Stimulated activated CD8-positive, alpha-beta memory T cell treated with anti-CD3 and anti-CD28 coated beads, Interleukin-7, amount 100 ng/mL, for 4 hours (primary cell): ENCODE measurements at places on chromosomes 4 and X.

GRCh38 chr4:140789759-140790158 lies 33.6 kb upstream of the TBC1D9 start:
- no peak for DNase-seq

DNA sequence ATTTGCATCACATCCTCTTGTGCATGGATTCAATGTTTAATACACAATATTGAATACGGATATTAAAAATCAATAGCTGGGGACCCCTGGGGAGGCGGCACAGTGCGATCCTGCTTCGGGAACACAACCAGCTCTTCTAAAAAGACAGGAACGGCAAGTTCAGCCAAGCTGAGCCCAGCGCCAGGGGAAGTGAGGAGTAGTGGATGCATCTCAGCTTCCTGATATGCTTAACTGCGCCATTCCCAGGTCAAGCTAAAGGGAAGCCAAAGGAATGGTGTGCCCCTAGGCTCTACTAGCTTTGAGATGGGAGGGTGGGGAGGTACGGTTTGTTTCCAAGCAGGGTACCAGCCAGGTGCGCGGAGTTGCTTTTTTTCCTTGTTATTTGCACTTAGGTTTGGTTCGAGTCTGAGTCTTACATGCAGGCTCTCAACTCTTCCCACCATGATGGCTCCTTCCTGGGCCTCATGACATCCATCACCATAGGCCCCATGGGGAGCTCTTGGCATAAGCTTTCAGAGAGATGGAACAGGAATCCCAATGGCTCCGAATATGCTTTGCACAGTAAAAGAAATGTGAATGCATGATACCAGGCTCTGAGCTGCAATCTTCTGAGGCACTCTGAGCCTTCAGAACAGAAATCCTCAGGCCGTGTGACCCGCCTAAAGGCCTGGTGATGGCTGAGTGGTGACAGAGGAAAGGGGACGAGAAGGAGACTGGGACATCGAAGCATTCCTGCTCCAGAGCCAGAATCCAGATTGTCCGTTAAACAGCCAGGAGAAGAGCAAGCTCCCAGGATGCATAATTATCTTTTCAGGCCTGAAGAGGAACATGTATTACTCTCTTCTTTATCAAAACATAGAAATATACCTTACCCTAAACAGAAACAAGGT lies 51.8 kb upstream of the BCOR start:
- no peak for DNase-seq

DNA sequence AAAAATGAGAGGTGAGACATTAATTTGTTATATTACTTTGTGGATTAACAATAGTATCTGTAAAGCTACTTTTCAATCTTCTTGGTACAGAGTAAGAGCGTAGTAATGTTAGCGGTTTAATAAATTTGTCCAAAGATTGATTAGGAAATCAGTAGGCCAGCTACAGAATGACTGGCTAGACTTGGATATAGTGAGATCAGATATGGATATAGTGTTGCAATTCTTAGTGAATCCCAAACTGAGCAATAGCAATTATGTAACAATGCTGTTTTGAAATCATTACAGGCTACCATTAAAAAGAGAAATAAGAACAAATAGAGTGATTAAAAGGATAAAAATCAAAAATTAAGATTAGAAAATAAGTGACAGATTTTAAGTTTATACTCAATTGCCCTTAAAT lies 847 bp upstream of the UGT2A2 start:
- no peak for DNase-seq

DNA sequence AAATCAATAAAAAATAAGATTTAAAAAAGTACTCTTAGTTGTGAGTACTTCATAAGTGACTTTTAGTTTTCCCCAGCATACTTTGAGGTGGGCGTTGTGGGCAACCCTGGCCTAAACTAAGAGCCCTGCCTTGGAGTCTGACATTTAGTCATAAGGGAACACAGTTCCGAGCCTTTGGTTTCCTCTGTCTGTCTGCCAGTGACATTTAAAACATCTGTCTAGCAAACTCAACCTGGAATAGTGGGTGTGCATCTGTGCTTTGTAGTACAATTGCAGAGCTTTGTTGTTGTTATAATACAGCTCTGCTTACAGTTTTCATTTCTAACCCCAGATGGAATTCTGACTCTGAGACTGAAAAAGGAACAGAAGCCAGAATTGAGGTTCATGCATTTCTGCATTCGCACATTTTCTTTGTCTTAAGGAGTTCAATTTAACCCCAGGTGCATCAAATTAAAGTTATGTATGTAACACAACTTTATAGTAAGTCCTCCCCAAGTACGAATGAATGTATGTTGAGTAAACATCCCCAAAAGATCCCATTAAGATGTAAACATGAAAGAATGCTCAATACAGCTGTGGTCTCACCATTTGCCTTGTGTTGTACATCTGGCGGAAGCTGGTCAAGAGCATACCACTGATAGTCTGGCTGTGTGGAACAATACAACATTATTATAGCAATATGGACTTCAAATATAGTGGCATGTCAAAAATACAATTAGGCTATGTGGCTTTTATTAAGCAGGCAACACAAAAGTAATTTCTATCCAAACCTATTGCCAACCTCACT lies 25.9 kb downstream of the TNIP3 start:
- DNase-seq = peak; percentile 35

DNA sequence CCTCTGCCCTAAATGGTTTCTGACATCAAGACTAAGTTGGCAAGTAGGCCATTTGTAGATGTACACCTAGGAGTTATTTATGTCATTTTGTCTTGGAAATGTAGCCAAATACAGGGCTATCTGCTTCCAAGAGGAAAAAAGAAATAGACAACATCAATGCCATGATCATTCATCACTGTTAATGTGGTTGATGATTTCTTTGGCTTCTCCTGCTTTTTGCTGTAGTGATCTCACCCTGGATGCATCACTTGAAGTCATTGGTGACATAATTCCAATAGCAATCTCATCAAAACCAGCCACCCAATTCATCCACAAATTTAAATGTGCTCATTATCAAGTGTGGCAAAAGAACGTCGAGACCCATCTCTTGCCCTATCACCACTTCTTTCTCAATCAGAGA lies 222.6 kb upstream of the PPARGC1A start:
- DNase-seq = no peak

DNA sequence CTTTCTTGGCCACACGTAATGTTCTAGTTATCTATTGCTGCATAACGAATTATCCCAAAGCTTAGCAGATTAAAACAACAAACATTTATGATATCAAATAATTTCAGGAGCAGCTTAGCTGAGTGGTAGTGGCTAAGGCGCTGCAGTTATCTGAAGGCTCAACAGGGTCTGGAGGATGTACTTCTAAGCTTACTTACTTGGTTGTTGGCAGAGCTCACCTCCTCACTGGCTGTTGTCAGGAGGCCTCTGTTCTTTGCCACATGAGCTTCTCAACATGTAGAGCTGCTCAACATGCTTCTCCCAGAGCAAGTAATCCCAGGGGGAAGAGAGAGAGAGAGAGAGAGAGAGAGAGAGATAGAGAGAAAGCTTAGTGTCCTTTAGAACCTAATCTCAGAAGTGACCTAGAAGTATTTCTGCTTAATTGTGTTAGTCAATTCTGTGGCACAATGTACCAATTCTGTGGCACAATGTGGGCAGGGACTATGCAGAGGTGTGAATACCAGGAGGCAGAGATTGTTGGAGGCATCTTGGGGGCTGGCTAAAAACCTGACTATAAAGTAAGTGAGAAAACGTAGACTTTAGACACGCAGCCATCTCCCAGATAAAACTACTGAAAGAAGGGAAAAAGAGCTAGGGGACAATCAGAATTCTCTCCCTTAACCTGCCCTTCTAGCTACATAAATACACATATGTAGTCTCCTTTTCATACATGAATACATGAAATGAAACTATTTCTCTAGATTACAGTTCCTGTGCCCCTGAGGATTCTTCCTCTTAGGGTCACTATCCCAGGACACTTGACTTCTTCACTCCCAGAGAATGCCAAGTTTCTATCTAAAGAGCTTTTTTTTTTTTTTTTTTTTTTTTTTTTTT lies 40.2 kb downstream of the HOPX start:
- DNase-seq = no peak

DNA sequence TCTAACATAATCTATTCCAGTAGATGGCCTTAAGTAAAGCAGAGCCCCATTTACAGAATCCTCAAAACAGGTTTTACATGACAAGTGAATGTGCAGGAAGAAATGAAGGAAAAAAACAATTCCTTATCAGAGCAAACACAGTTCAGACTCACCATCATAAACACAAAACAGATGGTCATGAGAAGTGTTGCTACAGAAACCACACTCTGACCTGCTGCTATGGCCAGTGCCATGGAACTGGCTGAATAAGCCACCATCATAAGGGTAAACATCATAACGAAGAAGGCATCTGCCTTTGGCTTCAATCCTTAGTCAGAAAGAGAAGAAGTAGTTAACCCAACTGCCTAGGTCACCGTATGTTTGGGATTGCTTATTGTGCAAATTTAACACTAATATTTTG lies 61.1 kb downstream of the ABCG2 start:
- DNase-seq = no peak
